ENCODE measurements at places on chromosomes 1 and 21.

GRCh38 chr1:218413179-218413578 is 68.0 kb downstream of the TGFB2 start:
- no peak for DNase-seq

DNA sequence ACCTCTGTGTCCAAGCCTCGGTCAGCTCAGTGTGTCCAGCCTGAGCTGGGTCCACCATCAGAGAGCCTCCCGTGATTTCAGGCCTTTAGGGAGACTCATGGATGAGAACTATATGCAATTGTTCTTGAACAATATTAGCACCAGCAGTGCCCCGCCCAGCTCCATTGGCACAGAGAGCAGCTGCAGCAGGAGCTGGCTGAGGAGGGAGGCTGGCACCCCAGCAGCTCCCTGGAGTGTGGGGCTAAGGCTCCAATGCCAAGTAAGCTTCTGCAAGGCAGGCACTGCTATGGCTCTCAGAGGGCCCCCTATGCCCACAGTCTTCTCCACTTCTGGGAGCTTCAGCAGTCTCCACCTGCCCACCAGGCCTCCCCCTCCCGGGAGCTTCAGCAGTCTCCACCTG is 593.3 kb downstream of the MATN1 start:
- DNase-seq, result no peak

DNA sequence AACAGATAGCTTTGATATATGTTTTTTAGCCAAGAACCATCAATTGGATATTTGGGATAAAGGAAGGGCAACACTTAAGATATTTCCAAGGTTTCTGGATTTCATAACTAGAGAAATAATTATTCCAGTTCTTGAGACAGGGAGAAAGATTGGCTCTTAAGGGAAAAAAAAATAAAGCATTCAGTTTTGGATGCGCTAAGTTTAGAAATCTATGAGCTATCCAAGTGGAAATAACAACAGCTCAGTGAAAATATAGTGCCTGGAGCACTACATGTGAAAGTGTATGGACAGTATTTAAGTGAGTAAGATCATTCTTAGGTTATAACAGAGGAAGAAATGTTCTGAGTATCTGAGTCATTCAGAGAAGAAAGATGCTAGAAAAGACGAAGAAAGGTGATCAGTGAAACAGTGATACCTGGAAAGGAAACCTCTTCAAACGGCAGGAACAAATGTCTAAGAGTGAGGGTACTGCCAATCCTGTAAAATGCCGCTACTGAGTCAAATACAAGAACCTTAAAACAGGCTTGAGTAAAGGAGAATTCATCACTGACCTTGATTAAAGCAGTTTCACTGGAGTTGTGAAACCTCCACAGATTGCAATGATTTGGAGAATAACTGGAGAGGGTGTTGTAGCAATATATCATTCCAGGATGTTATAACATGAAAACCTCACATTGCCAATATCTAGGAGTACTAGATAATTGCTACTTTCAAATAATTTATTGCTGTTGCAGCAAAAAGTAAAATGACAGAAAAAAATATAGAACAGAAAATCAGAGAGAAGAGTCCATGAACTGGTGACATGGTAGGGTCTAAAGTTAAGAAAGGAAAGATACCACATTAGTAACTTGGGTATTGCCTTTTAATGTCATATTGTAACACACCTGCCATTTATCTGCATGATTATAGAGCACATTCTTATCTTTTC is 482.1 kb upstream of the RGS18 start:
- DNase-seq, result no peak

- DNase-seq, result no peak
These were observed 14.0 kb upstream of the SYNC start for GRCh38 chr1:32716312-32717148.

GRCh38 chr1:192476802-192477298 is 98.7 kb upstream of the RGS1 start:
- DNase-seq, result no peak

DNA sequence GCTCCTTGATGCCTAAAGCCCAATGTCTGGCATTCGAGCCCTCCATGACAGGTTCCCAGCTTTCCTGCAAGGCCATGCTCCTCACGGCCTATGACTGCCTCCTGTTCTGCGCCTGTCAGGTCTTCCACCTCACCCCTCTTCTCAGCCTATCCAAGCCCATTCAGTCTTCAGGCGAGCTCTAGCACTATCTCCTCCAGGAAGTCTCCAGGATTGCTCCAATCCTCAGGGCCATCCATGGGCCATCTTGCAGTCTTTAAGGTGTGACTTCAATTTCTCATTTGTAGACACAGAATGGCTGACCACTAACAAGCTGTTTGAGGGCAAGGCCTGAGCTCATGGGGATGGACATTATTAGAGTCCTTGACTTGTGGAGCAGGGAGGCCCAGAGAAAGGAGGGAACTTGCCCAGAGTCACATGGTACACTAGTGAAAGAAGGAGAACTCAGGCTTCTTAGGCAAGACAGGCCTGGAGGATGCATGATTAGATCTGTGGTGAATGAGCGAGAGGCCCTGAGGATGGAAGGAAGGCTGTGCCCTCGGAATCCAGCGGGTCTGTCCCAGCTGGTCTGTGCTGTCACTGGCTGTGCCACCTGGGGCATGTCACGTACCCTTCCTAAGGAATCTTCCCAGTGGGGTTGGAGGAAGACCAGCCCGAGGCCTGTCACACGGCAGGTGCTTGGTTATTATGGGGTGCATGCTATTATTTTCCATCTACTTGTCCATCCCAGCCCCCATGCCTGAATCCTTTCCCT is 1.2 kb upstream of the ACOT11 start:
- no peak for DNase-seq

DNA sequence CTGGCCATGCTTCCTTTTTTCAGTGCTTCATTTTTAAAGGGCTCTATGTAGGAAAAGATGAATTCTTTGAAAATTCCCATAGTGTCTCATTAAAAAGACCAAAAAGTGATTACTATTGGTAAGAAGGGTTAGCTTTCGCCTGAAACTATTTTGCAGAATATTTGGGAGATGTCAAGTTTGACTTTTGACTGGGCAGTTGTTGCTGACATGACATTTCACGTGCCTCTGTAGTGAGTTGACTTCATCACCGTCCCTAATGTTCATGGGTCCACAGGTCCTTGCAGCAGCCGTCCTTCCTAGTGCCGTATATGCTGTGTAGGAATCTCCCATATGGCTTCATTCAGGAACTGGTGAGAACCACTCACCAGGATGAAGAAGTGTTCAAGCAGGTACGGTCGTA is 88.7 kb upstream of the KIF1B start:
- DNase-seq, result no peak

DNA sequence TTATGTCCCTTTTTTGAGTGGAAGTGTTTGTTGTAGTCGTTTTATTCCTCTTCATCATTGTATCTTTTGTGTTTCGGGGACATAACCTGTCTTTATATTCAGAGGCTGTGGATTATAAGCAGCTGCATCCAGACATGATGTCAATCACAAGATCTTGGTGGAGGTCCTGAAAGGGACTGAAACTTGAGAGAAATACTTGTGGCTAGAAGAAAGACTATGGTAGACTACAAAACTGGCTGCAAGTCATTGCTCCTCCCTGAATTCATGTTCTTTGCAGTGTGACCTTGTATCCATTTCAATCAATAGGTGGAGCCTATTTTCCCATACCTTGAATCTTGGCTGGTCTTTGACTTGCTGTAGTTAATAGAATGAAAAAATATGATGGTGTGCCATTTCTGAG is 442.4 kb upstream of the PLXNA2 start:
- DNase-seq, result no peak

GRCh38 chr1:40769815-40770214 is 13.8 kb upstream of the KCNQ4 start:
- DNase-seq, result no peak

Measured in amniotic stem cell (primary cell).